ENCODE measurements at places on chromosomes 1 and 21.

- DNase-seq, result no peak
These were observed 199.4 kb upstream of the CAMK1G start for GRCh38 chr1:209383907-209384709.

DNA sequence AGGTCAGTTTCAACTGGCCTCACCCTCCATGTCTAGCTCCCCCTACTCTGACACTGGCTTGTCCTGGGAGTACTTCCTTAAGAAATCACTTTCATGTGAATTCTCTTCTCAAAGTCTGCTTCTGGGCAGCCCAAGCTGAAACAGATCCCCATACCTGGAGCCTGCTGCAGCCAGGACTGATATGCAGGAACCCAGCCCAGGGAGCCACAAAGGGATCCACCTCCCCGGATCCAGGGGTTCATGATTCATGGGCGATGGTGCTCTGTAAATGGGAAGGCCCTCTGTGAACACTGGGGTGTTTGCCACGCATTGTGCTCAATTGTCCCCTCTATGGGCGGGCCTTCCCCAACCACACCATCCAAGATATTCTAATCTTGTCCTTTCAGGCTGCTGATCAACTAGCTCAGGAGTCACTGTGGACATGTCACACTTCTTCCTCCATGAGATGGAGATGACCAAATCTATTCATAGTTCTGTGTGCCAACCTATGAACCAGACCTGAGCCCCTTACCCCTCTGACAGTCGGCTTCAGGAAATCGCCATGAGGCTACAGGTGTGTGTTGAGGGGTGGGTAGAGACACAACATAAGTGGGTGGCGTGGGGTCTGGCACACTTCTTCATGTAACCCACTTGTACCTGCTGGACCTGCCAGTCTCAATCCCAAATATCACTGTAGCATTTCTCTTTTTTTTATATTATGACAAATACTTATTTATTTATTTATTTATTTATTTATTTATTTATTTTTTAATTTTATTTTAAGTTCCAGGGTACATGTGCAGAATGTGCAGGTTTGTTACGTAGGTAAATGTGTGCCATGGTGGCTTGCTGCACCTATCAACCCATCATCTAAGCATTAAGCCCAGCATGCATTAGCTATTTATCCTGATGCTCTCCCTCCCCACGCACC is 41.8 kb downstream of the RUNX3 start:
- no peak for DNase-seq

GRCh38 chr1:10835822-10836421 is 39.5 kb upstream of the CASZ1 start:
- DNase-seq, result peak; percentile 7

DNA sequence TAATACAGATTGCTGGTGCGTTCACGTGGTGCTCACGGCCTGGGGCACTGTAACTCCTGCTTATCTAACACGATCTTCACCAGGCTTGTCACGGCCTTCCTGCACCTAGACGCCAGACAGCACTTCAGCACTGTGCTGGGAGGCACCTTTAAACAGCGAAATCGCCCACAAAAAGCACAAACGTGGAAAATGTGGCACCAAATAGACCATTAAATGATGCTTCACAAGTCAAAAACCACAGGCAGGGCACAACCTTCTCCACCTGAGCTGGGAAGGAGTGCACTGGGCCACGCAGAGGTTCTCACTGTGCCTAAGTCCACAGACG is 20.0 kb downstream of the IBA57 start:
- DNase-seq, result no peak

DNA sequence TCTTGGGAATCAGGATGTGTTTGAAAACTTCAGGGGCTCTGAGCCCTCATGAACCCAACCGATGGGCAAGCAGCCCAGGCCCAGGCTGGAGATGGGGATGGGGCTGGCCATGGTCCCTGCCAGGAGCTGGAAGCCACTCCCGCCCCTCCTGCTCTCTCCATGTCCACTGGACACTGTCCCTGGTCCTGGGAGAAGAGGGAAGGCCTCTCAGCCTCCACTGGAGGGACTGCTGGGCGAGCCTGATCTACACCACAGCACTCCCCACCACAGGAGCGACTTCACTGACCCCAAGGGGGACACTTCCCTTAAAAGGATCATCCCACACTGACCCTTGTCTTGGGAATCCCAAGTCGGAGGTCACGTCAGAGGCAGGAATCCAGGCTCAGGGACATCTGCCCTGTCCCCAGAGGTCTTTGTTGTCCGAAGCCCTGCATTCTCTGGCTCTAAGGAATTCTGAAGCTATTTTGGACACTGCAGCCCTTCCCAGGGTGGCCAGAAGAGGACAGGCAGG is 16.9 kb upstream of the COL18A1 start:
- no peak for DNase-seq

- no peak for DNase-seq
These were observed 206.3 kb downstream of the PDE4B start for GRCh38 chr1:65998763-65999583.

GRCh38 chr1:30034627-30035521 is 688.5 kb downstream of the MATN1 start:
- DNase-seq, result peak; percentile 0

DNA sequence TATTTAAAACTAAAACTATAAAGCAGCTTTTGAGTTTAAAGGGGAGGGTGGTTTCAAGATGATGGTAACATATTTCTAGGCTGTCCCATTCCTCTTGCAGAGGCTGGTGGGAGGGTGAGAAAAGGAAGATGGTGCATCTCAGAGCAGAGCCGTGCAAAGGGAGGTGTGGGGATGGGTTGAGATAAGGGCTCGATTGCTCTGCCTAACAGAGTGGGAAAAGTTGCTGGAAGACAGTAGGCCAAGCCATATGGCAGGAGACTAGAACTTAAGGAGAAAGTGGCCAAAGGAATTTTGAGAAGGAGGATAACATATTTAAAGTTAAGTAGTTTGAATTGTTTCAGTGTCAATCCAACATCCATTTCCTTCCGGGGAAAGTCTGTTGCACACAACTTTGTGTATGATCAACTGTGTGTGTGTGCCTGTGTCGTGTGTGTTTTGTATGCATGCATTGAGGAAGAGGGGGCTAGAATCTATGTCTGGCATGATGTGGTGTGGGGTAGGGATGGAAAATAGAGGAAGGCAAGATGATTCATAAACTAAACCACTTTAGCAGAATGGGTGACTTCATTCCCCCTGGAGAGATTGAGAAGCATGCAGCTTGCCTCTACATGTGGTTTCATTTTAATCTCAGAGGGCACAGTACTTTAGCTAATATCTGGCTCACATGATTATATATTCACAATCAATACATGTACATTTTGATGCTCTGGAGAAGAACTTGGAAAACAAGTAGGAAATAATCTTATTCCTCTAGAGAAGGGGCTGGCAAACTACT is 145.0 kb upstream of the DNAH14 start:
- DNase-seq, result peak; percentile 64

DNA sequence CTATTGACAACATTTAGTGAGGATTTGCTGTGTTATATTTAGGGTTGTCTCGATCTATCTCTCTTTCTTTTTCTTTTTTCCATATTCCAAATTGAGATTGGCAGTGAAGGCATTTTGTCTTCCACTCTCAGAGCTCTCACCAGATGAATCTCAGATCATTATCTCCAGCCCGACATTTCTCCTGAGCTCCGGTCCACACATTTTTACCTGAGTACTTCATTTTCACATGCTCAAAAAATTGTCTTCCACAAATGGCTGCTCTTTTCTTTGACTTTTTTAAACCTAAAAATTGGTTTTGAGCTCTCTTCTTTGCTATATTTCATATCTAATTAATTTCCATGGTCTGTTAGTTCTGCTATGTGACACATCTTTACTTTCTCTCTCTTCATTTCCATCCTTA is 56.9 kb upstream of the ASB17 start:
- no peak for DNase-seq

GRCh38 chr1:64875101-64875500 is 91.2 kb downstream of the JAK1 start:
- no peak for DNase-seq

GRCh38 chr1:240136402-240136801 is 44.7 kb downstream of the FMN2 start:
- DNase-seq, result no peak

Measured in fibroblast of skin of left quadriceps (primary cell).